ENCODE measurements at places on chromosomes 5 and 9.

GRCh38 chr5:151222790-151223446 is 974 bp downstream of the CCDC69 start:
- no peak for DNase-seq

GRCh38 chr5:56069652-56070226 is 75.0 kb upstream of the IL6ST start:
- no peak for DNase-seq

DNA sequence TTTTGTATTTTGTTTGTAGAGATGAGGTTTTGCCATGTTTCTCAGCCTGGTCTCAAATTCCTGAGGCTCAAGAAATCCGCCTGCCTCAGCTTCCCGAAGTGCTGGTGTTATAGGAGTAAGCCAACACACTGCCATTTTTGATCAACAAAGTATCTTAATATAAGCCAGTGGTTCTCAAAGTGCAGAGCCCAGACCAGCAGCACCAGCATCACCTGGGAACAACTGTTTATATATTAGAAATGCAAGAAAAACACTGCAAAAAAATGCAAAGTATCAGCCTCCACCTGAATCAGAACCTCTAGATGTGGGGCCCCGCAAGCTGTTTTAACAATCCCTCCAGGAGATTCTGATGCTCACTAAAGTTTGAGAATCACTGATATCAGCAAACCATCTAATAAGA is 6.2 kb downstream of the IL17B start:
- DNase-seq, result no peak

GRCh38 chr5:114369680-114370417 is 8.0 kb downstream of the KCNN2 start:
- no peak for DNase-seq

- no peak for DNase-seq
Measured at GRCh38 chr9:132631685-132632084, 38.1 kb downstream of the DDX31 start.

DNA sequence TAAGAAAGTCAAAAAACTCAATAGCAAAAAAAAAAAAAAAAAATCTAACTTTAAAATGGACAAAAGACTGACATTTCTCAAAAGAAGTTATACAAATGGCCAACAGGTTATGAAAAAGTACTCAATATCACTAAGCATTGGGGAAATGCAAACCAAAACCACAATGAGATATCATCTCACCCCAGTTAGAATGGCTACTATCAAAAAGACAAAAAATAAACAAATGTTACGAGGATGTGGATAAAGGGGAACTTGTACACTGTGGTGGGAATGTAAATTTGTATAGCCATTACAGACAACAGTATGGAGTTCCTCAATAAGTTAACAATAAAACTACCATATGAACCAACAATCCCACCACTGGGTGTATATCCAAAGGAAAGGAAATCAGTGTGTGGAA is 37.2 kb downstream of the ENC1 start:
- DNase-seq, result no peak

DNA sequence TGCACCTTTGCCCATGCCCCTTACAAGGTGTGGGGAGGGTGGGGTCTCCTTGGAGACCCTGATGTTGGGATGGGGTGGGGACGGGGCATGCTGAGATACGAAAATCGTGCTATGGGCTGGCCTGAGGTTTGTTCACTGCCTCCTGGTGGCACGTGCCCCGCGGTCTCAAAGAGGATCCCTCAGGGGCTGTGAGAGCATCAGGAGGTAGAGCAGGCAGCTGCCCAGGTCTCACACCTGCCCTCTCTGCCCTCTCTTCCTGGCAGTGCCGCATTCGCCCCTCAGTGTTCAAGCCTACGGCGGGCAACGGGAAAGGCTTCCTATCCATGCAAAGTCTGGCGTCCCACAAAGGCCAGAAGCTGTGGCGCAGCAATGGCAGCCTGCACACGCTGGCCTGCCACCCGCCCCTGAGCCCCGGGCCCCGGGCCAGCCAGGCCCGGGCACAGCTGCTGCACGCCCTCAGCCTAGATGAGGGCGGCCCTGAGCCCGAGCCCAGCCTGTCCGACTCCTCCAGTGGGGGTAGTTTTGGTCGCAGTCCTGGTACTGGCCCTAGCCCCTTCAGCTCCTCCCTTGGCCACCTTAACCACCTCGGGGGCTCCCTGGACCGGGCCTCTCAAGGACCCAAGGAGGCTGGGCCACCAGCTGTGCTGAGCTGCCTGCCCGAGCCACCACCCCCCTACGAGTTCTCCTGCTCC is 6.7 kb downstream of the N4BP3 start:
- DNase-seq, result no peak

DNA sequence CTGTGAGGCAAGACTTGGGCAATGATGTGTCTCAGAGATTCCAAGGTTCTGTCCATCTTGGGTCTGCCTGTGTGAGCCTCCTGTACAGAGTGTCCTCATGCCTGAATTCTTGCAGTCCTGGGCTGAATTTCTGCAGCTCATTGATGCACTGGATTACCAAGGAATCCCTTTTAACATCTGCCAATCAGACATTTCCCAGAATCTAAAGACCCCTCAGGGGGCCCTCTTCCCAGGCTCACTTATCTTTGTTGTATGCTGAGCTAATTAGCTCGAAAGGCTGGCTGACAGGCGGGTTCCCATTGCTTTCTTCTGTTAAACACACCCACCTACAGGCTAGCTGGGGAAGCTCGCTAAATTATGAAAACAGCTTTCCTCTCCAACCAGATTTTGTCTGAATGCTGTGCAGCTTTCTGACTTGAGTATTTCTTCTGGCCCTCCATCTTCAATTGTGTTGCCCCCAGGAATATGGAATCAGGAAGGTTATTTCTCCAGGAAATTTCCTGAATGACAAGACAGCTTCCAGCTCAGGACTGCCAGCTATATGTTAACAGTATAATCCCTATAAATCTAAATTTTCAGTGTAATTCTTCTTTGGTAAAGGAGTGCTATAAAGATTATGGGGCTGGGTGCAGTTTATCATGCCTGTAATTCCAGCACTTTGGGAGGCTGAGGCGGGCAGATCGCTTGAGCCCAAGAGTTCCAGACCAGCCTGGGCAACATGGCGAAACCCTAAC is at the start of gene LIX1:
Gene LIX1, minus strand, starts transcription at position 91 of the 734 bp plus-strand sequence. Its CDS starts 35 bp downstream, at position 56.
- DNase-seq, result no peak

DNA sequence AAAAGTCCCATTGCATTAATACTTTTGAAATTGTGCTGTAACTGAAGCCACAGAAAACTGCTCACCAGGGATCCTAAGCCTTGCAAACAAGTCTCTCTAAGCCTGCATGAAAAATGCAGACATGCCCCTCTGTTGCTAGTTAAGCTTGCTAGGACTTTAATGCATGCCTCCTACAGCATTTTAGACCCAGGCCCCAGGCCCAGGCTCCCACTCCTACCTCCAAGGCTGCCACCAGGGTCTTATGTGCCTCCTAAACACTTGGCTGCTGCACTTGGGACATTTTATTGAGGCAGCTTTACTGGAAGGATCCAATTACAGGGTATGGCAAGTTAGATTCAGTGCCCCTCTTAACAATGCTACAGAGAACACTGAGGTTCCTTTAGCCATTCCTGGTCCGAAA is 467.3 kb upstream of the CLINT1 start:
- DNase-seq, result no peak

GRCh38 chr5:73039082-73039481 is 81.3 kb upstream of the TMEM171 start:
- DNase-seq, result no peak

DNA sequence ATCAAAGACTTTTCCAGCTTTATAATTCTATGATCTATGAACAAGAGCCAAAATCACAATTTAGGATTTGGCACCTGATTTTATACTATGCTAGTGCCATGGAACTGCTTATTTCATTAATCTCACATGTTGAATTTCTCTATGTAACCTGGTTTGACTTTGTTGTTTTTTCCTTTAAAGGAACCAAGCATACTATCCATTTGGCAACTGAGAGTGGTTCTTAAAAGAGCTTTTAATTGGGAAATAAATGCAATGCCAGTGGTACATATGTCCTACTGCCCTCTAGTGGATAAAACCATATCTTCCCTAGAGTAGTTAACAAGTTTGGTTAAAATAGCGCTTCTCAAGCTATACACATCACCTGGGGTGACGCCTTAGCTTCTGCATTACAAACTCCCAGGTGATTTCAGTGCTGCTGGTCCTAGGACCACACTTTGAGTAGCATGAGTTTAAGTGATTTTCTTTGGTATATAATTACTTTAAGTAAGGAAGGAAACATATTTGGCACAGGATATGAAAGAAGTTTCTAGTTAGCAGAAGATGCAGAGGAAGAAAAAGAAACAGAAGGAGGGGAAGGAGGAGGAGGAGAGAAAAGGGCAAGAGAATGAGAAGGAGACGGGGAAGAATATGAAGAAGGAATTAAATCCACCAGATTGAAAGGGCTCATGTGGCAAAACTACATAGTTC is 56.8 kb downstream of the FGF10 start:
- no peak for DNase-seq

GRCh38 chr9:99962680-99963261 is 56.3 kb downstream of the STX17 start:
- DNase-seq, result no peak

DNA sequence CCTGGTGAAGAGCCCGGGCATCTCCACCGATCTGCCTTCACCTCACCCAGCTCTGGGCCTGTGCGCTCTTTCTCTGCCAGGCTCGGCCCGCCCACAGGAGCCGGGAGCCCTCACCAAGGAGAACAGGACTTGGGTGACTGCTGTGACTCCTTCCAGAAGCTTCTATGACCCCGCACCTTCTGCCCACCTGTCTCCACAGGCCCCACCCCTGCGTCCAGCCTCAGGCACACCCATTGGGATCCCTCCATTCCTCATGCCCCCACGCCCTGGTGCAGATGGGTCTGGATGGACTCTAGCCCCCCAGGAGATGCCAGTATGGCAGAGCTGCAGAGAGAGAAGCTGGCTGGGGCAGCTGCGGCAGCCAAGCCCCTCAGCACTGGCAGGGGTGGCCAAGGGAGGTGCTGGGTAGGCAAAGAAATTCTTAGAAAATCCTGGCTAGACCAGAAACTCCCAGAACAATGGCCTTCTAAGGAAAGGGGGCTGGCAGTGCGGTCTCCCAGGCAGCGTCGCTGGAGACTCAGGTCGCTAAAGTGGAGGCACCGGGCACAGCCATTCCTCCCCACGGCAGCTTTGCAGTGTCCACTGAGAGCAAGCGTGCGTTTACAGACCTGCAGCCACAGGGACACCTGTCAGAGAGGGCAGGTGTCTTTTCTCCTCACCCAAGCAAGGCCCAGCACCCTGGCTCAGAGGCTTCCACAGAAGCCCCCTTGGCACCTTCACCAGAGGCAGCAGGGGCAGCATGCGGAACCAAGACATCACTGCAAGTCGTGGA is 17.3 kb downstream of the LPCAT1 start:
- DNase-seq, result no peak

- DNase-seq, result no peak
Measured at GRCh38 chr9:112605518-112605917, 112.4 kb downstream of the INIP start.

DNA sequence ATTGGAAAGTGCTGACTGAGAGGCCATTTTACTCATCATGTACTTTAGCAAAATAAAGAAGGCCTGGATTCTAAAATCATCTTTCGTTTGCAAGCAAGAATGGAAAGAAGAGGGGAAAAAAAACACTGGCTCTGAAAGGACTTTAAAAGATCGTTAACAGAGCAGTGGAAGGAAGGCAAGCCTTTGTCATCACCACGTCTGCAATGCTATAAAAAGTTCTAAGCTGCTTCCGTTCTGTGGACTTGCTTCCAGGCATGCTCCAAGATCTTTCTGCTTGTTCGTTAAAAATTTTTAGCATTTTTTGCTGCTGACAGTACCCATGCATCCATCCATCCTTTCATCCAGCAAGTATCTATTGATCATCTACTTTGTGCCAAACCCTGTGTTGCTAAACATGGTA is 226.5 kb downstream of the GABBR2 start:
- DNase-seq, result no peak

- DNase-seq, result no peak
Measured at GRCh38 chr5:32880796-32881195, 169.7 kb downstream of the NPR3 start.

DNA sequence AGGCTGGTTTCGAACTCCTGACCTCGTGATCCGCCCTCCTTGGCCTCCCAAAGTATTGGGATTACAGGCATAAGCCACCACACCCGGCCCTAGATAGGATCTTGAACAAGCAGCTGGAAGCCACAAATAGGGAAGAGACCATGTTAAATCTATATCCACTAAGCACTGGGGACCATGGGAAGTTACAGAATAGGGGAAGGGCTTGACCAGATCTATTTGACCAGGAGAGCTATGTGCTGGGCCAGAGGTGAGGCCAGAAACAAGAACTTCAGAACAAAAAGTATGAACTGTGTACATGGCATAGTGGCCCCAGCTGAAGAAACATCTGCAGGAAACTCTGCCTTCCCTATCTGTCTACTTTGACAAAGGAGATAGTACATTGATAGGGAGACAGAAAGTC is 10.8 kb downstream of the KLF4 start:
- DNase-seq, result no peak

DNA sequence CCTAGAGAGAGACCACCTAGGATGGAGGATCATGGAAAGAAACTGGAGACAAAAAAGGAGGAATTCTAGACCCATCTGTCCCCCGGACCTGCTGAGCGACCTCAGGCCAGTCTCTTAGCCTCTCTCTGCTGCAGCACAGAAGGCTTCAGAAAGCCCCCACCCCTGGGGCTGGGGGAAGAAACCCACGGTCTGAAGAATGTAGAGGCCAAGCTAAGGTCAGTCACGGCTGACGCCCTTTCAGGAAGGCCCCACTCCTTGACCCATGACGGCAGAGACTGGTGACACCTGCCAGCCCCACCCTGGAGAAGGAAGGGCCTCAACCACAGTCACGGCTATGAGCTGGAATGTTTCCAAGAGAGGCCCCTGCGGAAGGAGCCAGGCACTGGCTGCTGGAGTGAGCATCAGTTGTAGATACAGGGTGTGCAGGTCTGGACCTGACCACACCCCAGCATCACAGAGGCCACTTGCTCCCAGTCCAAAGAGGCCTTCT is 120.5 kb upstream of the BOD1 start:
- DNase-seq, result no peak

DNA sequence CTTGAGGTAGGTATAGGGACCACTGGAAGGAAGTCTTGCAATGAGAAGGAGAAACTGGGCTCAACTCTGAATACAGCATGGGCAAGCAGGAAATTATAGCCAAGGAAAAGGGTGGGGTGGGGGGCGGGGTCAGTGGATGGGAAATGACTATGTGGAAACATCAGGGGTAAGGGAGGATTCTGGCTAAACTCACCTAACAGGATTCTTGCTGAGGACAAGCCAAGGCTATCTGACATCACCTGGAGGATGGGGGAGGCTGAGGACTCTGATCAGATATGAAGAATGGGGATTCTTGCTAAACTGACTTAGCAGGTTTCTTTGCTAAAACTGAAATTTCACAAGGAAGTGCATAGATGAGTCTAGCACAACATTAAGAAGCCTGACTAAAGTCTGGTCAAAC is 40.8 kb downstream of the CTSL start:
- no peak for DNase-seq

- DNase-seq, result no peak
Measured at GRCh38 chr5:61813361-61813760, 481.3 kb downstream of the ZSWIM6 start.

DNA sequence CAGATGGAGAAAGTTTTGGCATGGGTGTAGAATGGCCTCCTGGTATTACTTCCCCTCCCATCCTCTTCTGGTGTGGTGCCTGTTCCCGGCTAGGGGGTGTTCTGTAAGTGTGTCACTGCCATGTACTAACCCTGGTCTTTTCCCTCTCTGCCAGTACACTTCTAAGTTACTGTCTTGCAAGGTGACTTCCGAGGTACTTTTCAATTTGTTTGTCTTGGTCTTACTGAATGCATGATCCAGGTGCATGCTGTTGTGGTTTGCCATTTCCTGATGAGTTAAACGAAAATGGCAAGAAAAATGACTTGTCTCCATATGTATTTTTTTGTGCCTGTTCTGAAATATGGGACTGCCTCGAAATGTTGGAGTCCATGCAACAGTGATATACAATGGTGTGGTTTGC is 46.0 kb downstream of the C9orf152 start:
- no peak for DNase-seq

- no peak for DNase-seq
Measured at GRCh38 chr9:106468431-106468830, 394.5 kb upstream of the ZNF462 start.

All from stimulated activated CD8-positive, alpha-beta memory T cell treated with anti-CD3 and anti-CD28 coated beads, Interleukin-4, amount 100 ng/mL, for 1 hour (primary cell).